ENCODE measurements at places on chromosomes 6 and 20.

DNA sequence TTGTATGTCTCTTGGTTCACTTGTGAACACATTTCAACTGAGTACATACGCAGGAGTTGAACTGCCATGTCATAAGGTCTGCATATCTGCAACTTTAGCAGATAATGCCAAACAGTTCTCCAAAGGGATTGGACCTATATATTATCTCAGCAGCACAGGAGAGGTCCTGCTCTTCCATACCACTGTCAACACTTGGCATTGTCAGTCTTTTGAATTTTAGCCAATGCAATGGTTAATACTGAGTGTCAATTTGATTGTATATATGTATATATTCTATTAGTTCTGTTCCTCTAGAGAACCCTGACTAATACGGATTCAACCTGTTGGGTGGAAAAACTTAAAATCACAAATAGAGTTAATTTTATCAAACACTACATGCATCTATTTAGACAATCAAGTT lies 26.1 kb upstream of the ARHGAP18 start:
- no peak for DNase-seq

DNA sequence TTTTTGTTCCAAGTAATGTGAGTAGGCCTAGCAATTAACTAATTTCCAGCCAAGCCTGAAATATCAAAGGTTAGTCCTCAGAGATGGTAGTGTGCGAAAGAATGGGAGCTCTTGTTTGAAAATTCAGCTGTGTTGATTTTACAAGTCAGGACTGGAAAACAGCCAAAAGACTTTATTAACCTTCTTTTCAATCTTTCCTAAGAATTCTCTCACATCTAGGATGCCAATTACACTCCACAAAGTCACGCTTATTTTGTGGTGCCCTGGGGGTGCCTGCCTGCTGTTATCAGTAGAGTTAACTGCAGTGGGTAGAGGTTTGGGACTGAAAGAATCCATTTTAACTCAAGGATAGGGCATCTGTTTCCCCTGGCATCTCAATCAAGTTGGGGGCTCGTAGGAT lies 30.7 kb upstream of the MAP3K4 start:
- DNase-seq = no peak

DNA sequence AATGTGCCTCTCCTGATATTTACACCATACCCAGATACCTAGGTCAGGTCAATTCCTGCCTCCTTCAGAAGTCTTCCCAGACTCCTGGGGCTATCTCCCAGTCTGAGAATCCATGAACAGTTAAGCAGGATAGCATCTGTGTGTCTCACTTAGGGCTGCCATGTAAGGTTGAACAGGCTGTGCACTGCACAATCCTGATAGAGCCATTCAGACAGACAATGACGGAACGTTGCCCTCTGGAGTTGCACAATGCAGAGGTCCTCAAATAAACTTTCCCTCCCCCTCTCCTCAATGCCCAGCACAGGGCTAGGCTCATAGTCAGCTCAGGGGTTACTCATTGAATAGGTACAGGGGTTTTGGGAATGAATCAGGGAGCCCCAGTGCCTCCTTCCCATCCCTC lies 89.7 kb downstream of the CD40 start:
- DNase-seq = no peak

DNA sequence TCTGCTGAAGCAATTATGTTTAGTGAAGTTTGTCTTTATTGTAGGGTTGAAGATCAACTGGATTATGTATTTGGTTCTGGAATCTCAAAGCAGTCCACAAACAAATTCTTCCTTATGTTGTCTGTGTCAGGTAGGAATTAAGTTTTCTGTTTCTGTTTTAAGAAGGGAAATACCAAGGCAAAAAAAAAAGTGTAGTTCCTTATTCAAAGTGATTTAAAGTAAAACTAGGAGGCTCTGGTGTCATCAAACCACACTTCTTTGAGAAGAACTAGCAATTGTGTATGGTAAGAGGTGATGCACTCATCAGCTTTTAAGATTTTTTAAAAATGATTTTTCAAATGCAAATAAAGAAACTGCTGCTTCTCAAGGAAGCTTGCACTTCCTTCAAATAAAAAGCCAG lies 1.9 kb downstream of the FAM135A start:
- DNase-seq = no peak

DNA sequence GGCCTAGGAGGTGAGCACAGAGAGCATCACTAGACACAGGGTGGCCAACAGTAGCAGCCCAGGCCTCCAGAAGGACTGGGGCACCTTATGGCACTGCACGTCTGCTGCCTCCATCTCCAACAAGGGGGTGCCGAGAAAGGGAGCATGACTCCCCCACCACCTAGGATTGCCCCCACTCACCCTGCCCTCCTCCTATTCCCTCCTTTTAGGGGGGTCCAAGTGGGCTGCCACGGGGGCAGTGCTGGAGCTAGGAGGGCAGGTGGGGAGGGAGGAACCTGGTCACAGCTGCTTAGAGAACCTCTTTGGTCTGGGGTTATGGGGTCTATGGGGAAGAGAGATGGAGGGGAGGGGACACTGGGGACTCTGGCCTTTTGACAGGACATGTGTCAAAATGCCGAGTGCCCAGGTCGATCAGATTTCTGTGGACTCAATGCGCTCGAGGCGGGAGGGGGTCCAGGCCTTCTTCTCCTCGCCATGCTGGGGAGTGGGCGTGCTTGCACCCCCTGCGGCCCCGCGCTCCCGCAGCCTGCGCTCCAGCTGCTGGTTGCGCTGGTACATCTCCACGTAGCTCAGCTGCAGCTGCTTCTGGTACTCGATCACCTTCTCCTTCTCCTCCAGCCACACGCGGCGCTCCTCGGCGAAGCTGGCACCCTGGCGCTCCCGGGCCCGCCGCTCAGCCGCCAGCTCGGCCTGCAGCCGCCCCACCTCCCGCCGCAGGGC lies 4.5 kb upstream of the FASTKD5 start:
- no peak for DNase-seq

DNA sequence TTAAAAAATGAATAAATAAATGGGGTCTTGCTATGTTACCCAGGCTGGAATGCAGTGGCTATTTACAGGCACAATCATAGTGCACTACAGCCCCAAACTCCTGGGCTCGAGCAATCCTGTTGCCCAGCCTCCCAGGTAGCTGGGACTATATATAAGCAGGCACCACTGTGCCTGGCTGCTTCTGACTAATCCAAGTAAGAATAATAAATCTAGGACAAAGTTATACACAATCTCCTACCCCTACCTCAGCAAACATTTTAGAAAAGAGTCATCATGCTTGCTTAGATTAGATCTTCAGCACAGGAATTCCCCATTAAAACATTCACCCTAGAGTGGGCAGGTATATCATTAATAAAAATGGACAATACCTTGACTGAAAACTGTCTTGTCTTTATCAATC lies 124.6 kb downstream of the REV3L start:
- DNase-seq = no peak

- DNase-seq = no peak
Measured at GRCh38 chr6:75864446-75864845, 115.4 kb downstream of the MYO6 start.

- DNase-seq = no peak
Measured at GRCh38 chr6:7414811-7415210, 25.2 kb downstream of the RIOK1 start.

GRCh38 chr20:46056027-46056833 lies 27.2 kb downstream of the SLC12A5 start:
- no peak for DNase-seq

Measured in astrocyte of the cerebellum (primary cell).